ENCODE measurements at places on chromosomes 11 and 22. TPM values are rescaled to one million over a fixed set of nuclear protein-coding genes. Genes with fewer than 3 reads are reported as not detected.

Gene MMP27
- total RNA-seq, result not detected

Gene CEND1
- 0.94 TPM for total RNA-seq

DNA sequence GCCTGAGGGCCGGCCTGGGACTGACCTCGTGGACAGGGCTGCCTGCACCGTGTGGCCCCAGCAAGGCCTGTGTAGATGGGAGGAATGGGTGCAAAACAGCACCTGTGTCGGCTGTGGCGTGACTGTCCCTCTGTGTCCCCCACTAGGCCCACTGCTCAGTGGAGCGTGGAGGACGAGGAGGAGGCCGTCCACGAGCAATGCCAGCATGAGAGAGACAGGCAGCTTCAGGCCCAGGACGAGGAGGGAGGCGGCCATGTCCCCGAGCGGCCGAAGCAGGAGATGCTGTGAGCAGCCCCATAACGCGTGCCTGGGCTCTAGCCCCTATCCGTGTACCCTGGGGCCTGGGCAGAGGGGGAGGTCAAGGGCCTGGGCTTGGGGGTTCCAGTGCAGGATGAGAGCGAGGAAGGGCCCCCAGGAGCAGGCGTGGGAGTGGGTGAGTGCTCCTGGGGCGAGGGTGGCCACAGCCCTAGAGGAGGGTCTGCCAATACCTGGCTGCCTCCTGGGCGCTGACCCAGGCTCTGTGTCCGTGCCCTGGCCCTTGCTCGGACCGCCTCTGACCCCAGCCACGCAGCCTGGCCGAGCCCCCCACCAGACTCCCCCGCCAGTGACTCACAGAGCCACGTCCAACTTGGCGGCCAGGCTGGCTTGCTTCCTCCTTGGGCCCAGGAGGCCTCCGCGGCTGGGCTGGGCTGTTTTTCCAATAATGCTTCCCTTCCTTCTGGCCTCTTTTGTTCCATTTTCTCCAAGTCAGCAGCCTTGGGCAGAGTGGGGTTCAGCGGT, 11.6 kb downstream of the PRR33 start:
- H3K4me3 ChIP-seq, result no peak overlapping the region
- H3K27ac ChIP-seq, result no peak overlapping the region
- no peaks in the 10 kb centered on the region for H3K36me3 ChIP-seq

DNA sequence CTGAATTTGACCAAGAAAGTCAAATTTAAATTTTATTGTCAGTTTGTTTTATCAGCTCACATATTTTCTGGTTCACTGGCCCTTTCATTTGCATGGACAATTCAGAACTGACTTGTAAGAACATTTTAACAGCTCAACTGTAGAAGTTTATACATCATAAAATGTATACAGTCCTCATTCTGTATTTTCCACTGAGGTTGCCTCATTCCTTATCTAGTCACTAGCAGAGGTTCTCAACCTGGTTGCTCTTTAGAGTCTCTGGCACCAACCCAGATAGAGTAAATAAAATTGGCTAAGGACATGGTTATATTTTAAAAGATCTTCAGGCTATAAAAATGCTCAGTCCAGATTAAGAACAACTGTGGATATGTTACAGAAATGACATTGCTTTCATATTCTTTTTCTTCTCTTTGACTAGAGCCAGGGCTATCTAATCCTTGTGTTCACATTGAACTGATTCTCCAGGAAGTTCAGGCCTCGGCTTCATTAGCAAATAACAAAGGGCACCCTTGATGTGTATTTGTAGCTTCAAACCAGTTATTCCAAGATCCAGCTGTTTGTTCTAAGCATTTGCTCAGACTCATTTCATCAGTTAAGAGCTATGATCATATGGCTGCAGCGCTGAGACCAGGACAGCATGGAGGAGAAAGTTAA, 782.5 kb downstream of the ETS1 start:
- DNase-seq, result no peak
- H3K27me3 ChIP-seq, result no peaks in the 10 kb centered on the region
- H3K36me3 ChIP-seq, result no peaks in the 10 kb centered on the region
- no peak overlapping the region for H3K27ac ChIP-seq
- H3K4me1 ChIP-seq, result peaks cover 26% of the 10 kb centered on the region

GRCh38 chr11:6197466-6198200, 1.4 kb upstream of the OR52W1 start:
- no peaks in the 10 kb centered on the region for H3K27me3 ChIP-seq
- no peaks in the 10 kb centered on the region for H3K4me1 ChIP-seq
- no peak overlapping the region for H3K27ac ChIP-seq
- no peak for DNase-seq
- H3K4me3 ChIP-seq, result no peak overlapping the region

DNA sequence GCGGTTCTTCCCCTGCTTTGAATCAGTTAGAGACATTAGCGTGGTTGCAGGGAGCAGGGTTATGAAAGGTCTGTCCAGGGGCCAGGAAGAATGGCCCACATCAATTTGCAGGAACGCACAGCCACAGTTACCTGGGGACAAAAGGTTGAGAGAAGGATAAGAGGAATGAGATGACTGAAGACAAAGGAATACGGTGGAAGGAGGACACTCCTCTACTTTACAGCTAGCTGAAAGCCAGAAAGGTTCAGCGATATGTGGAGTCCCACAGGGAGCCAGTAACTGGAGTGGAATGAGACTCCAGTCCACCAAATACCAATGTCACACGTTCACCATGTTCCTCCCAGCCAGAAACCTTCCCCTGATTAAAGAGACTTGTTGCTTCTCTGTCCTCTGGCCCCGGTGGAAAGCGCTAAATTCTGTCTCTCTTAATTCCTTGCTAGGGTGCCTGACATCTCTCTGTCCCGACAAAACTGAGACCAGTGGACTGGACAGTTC, 10.7 kb downstream of the XNDC1N start:
- DNase-seq, result no peak
- H3K27me3 ChIP-seq, result no peaks in the 10 kb centered on the region
- H3K27ac ChIP-seq, result no peak overlapping the region
- H3K4me3 ChIP-seq, result no peak overlapping the region
- H3K36me3 ChIP-seq, result no peaks in the 10 kb centered on the region

Measured in neural progenitor cell (in vitro differentiated cells).